ENCODE measurements at places on chromosomes 7 and 10. TPM values are rescaled to one million over a fixed set of nuclear protein-coding genes. Genes with fewer than 3 reads are reported as not detected.

The FRAT1 gene
- 5.6 TPM for total RNA-seq

DNA sequence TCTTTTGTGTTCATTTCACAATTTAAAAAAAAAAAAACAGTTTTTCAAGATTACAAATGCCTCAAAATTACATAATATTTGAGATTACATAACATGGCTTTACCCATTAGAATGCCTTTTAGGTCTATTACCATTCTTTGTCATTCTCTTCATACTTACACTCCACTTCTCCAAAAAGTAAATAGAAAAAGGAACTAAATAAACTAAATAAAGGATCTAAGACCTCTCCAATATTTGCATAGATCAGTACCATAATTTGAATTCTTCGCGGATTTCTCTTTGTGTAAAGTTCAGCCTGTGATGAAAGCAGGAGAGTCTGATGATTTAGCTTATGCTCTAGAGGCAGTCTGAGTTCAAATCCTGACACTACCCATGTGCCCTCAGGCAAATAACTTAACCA, 56.4 kb upstream of the C1GALT1 start:
- no peak for DNase-seq

GRCh38 chr10:116723428-116724281, 18.7 kb downstream of the HSPA12A start:
- no peak for DNase-seq

DNA sequence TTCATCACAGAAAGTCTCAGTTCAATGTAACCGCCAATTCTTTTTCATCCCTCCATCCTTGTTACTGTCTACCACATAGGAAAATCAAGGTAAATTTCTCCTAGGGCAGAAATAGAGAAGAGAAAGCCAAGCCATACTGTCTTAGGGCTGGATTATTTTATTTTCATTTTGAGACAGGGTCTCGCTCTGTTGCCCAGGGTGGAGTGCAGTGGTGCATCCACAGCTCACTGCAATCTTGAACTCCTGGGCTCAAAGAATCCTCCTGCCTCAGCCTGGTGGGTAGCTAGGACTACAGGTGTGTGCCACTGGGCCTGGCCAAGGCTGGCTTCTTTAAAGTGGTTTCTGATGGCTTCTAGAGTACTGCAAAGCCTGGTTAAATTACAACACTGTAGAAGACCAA, 181.7 kb downstream of the SRPK2 start:
- no peak for DNase-seq

DNA sequence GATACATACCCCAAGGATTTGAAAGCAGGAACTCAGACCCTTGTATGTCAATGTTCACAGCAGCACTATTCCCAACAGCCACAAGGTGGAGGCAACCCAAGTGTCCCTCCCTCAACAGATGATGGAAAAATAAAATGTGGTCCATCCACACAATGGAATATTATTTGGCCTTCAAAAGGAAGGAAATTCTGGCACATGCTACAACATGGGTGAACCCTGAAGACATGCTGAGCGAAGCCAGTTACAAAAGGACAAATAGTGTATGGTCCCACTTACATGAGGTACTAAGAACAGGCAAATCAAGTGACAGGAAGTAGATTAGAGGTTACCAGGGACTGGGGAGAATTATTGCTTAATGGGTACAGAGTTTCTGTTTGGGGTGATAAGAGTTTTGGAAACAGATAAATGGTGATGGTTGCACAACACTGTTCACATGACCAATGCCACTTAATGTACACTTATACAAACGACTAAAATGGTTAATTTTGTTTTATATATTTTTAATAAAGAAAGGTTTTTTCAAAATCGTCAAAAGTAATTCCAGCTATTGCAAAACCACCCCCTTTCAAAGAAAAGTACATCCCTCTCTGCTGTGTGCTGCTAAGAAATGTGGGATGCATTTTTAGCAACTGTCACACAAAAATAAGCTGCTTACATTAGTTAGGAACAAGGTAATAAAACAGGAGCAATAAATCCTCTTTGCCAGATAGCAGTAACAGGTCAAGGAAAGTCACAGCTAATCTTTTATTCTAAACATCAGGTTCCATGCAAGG, 85.7 kb downstream of the GRB10 start:
- DNase-seq, result peak; percentile 17

DNA sequence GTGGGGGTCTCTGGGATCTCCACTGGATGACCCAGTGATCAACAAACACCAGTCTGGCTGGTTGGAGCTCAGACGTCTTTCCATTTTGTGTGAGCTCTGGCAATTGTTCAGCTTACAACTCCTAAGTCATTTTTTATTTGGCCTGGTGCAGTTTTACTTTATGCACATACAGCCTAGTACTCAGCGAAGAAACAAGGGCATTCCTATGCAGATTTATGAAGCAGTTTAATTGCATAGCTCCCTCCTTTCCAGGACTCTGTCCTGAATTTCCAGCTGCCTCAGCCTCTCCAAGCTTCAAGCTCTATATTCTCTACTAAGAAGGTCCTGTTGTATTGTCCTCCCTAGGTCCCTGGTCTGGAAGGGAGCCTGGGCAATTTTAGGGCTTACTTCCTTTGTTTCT, 145.6 kb upstream of the GALNT17 start:
- no peak for DNase-seq
